ENCODE measurements at places on chromosomes 1 and 21.

DNA sequence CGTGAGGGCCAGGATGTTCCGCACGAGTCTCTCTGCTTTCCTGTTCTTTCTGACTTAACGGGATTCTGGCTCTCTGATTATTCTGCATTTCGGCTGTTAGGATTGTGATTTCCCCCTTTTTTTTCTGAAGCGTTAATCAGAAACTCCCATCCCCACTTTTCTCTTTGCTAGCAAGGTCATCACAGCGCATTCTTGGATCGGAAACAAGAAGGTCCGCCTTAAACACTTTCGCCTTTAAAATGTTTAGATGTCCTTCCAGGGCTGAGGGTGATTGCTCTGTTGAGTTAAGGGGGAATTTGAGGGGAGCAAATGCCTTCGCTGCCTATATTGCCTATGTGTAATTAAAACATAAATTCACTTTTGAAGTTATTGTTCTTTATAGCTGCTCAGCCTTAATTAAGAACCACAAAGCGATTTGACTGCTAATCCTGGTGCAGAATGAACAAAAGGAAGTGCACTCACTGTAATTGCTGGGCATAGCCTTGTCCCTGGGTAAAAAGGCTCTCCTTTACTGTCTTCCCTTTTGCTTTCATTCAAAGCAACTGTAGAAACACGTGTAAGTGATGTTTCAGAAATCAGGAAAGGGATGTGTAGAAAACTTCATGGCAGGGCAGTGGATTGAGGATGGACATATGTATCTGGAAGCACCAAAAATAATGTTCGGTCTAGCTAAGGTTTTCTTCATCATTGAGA, 1.2 kb downstream of the LAMC1 start:
- DNase-seq, result no peak

GRCh38 chr1:188006354-188006753, 1177.6 kb downstream of the PLA2G4A start:
- DNase-seq, result no peak

GRCh38 chr1:169129109-169129784, 22.8 kb downstream of the ATP1B1 start:
- no peak for DNase-seq

DNA sequence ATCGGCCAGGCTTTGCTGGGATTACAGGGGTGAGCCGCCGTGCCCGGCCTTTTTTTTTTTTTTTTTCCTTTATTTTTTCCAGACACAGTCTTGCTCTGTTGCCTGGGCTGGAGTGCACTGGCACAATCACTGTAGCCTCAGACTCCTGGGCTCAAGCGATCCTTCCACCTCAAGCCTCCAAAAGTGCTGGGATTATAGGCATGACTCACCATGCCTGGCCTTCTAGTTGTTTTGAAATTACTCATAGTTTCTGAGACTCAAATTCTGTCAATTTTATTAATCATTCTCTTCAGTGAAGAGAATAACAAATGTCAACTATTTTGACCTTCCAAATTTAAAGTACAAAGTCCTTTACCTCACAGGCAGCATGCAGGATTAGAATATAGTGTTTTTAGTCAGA, 374.5 kb downstream of the PLA2G4A start:
- DNase-seq, result no peak

DNA sequence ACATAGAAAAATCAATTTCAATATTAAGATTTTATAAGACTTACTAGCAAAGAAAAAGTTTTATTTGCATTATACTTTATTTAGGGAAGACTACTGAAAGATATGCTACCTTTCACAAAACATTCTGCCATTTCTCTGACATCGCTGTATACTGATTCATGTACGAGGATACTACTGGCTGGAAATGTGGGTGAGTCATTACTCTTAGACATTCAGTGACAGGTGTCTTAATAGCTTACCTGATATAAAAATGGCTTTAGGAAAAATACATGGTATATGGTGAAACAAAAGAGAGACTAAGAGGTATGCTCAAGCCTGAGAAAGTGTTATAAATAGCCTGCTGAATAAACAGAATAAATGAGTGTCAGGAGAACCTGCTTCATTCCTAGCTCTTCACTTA, 73.0 kb upstream of the EXO1 start:
- no peak for DNase-seq

DNA sequence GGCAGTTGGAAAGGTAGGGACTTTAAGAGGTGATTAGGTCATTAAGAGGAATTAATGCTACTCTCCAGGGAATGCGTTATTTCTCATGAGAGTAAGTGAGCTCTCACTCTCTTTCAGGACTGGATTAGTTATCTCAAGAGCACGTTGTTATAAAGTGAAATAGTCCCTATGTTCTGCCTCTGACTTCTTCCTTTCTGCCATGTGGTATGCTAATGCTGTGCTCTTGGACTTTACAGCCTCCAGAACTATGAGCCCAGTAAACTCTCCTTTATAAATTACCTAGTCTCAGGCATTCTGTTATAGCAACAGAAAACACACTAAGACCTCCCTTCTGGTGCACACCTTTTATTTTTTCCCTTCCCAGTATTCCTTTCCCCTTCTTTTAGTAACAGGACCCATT, 187.8 kb downstream of the NR5A2 start:
- DNase-seq, result no peak

- DNase-seq, result peak; percentile 68
These were observed 244.2 kb upstream of the HOOK1 start for GRCh38 chr1:59570524-59570923.

DNA sequence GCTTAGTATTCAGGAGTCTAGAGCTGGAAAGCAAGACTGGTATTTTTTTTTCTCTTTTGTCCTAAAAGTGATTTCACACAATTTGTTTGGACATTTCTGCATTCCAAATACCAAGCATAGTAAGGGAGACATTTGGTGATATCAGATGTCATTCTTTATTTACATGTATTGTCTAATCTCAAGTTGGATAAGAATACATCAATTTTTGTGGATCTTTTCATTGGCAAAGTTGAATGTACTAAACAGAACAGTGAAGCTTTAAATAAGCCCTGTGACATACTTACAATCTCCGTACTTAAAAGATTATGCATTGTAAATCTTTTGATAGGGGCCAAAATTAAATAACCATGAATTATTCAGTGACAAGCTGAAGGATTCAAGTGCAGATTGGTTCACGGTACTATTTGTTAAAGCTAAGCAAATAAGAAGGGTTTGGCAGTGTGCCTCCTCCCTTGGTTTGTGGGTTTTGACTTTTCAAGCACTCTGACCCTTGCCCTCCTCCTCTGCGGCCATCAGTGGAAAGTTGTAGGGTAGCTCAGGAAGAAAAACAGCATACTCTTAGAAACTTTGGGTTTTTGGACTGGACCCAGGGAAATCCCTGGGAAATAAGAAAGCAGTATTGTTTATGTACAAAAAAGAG, 663.7 kb downstream of the ADGRL2 start:
- DNase-seq, result no peak

DNA sequence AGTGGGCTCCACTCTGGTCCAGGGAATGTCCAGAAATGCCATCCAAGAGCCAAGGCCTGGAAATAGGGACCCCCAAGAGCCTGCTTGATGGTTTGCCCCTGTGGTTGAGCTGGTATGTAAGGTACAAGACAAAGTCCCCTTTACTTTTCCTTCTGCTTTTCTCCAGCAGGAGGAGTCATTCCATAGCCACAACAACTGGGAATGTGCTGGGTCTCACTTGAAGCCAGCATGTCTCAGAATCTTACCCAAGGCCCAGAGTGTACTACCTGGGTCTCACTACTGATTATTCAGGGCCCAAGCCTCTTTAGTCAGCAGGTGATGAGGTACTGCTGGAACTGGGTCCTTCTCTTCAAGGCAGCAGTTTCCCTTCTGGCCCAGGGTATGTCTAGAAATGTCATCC, 62.1 kb upstream of the CD55 start:
- DNase-seq, result no peak

DNA sequence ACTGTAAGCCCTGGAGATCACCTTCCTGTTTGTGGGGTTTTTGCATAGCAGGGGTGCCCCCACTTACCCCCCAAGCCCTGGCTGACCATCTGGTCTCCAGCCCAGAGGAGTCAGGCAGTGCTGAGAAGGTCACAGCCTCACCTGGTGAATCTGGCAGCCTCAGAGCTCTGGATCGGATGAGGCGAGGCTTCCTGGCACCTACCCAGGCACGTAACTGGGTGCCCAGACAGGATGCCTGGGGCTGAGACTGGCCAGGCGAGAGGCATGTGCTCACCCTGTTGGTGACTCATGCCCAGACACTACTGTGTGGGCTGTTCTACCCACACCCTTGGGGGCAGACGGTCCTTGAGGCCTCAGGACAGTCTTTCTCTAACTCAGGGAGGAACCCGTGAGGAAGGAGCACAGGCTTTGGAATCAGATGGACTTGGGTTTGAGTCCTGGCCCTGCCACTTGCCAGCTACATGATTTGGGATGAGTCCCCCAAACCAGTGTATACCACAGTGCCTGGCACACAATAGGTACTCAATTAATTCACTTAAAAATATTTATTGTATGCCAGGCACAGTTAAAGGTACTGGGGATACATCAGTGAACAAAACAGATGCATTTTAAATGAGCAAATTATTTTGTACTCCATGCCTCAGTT, 15.1 kb upstream of the PADI3 start:
- no peak for DNase-seq

GRCh38 chr1:183164963-183165362, 21.1 kb upstream of the LAMC2 start:
- no peak for DNase-seq

DNA sequence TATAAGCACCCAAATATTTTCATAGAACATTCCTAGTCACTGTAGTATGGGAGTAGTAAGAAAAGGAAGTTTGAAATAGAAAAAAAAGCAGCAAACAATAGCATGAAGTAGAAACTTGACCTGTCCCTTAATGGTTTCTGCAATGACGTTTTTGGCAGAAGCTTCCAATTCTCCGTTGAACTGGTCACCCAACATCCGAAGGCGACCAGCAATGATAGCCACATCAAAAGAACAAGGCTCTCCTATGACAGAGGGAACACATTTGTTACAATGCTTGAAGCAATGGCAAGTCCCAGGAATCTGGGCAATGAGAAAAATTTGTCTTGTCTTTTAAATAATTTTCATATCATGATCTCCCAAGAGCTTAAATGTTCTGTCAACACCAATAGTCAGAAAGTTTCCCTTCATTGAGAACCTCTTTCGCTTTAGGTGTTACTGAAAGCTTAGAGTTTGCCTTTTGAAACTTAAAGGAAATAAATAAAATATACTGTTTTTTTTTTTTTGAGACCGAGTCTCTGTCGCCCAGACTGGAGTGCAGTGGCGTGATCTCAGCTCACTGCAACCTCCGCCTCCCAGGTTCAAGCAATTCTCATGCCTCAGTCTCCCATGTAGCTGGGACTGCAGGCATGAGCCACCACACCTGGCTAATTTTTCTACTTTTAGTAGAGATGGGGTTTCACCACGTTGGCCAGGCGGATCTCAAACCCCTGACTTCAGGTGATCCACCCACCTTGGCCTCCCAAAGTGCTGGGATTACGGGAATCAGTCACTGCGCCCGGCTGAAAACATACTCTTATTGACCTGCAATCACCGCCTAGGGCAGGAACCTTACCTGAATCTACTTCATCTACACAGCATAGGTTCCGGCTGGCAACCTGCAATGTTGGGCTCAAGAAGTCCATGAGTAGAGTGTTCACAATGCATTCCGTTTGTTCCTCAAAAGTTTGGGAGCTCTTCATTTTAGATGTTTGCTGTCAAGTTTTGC, 672 bp downstream of the BCL2L15 start:
- no peak for DNase-seq

DNA sequence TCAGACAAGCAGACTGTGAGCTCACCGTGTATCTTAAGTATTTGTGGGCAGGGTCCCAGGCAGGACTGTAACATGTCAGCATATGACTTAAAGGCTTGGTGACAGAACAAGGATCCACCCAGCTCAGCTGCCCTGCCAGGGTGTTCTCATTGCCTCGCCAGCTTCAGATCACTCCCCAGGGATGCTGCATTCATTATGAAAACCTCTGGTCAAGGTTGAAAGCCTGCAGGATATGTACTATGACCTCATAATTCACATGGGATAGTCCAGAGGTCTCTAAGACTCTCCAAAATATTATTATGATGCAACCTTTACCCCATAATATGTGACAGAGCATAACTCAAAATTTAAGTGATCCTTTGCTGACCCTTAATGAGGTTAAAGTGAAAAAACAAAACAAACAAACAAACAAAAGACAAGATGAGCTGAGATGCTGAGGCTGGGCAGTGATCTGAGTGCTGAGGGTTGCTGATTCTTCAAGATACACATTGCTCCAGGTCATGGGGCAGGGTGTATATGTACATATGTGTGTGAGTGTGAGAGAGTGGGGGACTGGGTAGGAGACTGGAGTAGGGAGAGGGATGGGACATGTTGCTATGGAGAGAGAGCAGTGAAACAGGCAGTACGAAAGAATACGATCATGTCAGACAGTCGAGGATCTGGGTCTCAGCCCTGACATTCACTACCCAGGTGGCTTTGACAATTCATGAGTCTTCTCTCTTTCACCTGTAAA, 98.8 kb upstream of the DUSP10 start:
- DNase-seq, result no peak

- peak; percentile 92 for DNase-seq
These were observed 23.2 kb upstream of the LSM10 start for GRCh38 chr1:36420836-36421317.
